Stimulated activated CD4-positive, alpha-beta T cell treated with anti-CD3 and anti-CD28 coated beads, TNF-alpha, amount 100 ng/mL, for 48 hours (primary cell): ENCODE measurements at places on chromosomes 12 and 14.

- DNase-seq, result no peak
Measured at GRCh38 chr14:87687420-87687819, 305.6 kb downstream of the GALC start.

- DNase-seq, result no peak
Measured at GRCh38 chr12:26791301-26791791, 41.6 kb downstream of the ITPR2 start.

DNA sequence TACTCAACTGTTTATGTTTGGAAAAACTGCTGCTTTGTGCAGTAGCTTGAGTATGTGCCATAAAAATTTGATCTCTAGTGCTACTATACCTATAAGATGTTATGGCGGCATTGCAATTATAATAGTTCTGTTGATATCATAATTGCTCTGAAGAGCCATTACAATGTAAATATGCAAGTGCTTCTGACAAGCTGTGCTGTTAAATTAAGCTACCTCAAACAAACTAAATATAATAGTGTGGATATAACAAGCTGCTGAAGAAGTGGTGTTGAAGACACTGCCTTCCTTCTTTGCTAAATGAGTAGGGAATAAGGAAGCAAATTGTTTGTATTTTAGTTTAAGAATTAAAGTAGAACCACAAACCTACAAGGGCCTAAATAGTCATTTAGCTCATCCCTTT, 301.0 kb upstream of the MIS18BP1 start:
- DNase-seq, result no peak

- no peak for DNase-seq
Measured at GRCh38 chr12:105190530-105190929, 45.4 kb downstream of the APPL2 start.

- DNase-seq, result no peak
Measured at GRCh38 chr14:32109676-32110547, 32.8 kb downstream of the ARHGAP5 start.

- no peak for DNase-seq
Measured at GRCh38 chr12:29566441-29566840, 69.0 kb upstream of the OVCH1 start.

GRCh38 chr12:57069523-57069922, 9.1 kb downstream of the NEMP1 start:
- DNase-seq, result no peak

- DNase-seq, result no peak
Measured at GRCh38 chr12:126773491-126773890, 1493.5 kb upstream of the TMEM132C start.

- DNase-seq, result peak; percentile 42
Measured at GRCh38 chr14:72024043-72024407, 91.8 kb downstream of the RGS6 start.

GRCh38 chr12:29528161-29528560, 30.7 kb upstream of the OVCH1 start:
- DNase-seq, result no peak

DNA sequence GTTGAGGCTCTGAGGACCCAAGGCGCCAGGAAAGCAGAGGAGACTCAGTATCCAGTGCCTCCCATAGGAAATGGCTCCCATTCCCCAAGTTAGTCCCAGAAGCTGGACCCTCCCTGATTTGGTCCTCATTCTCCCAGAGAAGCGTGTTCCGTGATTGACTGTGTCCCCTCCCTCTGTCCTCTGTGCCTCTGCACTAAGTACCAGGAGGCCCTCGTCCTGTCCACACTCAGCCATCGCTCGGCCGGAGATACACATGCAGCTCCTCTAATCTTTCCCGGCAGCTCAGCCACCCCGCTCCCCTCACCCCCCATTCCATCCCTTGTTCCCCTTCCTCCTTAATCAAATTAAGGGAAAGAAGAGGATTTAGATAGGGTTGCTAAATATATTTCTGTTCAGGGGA, 28.3 kb upstream of the ATP2A2 start:
- DNase-seq, result no peak

DNA sequence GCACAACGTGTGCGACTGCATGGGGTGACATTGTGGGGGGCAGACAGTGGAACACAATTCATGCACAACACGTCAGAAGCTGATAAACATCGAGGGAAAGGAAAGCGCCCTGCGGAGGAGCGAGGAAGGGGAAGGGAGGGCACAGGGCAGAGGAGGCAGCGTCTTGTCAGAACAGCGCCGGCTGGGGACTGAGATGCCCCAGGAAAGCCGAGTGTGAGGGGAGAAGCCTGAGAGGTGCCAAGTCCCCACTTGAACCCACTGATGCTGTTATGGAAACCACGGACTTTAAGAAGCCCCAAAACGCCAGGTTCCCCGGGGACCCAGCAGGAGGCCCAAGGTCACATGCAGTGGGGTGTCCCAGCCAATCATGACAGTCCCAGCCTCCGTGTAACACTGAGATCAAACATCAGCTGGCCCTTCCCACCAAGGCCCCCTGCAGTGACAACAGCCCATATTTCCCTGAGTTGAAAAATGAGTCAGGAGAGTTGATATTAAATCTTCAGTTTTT, 70.0 kb downstream of the GALNT9 start:
- no peak for DNase-seq

DNA sequence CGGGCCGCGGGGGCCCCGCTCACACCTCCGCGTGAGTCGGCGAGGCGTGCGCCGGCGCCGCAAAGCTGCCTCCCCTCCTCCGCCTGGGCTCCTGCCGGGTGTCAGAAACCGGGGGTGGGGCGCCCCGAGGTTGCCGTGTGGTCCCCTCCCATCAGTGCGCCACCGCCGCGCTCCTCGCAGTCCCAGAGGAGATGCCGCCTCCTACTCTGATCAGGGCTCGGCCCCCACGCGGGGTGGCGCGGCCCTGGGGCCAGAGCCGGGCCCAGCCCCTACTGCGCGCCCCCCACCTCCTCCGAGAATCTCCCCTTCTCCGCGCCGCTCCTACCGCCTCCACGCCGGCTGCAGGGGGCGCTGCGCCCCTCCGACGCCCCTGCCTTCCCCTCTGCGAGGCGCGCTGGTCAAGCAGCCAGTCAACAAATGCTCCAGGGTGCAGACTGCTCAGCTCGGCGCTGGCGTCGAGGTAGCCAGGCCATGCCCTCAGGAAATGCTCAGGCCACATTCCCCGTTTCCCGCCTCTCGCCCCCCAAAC, 467 bp upstream of the JAG2 start:
- no peak for DNase-seq

GRCh38 chr14:49766839-49767238, 1.1 kb upstream of the KLHDC2 start:
- DNase-seq, result no peak

- DNase-seq, result no peak
Measured at GRCh38 chr14:84181072-84181471, 1348.9 kb upstream of the FLRT2 start.

DNA sequence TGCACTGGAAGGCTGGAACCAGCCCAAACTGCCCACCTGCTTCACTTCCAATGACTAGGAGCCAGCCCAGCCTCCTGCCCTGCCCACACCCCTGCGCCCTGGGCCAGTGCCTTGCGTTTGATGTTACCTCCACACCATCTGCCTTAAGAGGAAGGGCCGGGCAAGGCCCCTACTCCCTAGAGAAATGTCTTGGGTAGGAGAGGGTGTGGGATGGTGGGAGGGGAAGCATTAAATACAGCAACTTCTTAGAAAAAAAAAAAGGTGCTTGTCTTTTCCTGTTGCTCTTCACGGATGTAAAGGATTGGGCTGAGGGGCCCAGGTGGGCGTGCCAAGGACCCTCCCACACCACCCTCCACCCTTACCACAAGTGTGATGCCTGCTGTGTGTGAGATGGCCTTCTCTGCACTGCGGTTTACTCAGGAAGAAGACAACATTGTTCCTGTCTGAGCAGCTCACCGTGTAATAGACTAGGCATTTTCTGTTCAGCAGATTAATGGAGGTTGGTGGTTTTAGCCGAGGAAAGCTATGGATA, 99.9 kb downstream of the NINJ2 start:
- no peak for DNase-seq

- peak; percentile 37 for DNase-seq
Measured at GRCh38 chr14:75088566-75089373, 19.3 kb downstream of the ZC2HC1C start.

- DNase-seq, result no peak
Measured at GRCh38 chr14:75720842-75721498, 59.9 kb downstream of the TTLL5 start.

GRCh38 chr12:50960130-50960529, 7.8 kb downstream of the HIGD1C start:
- DNase-seq, result no peak

DNA sequence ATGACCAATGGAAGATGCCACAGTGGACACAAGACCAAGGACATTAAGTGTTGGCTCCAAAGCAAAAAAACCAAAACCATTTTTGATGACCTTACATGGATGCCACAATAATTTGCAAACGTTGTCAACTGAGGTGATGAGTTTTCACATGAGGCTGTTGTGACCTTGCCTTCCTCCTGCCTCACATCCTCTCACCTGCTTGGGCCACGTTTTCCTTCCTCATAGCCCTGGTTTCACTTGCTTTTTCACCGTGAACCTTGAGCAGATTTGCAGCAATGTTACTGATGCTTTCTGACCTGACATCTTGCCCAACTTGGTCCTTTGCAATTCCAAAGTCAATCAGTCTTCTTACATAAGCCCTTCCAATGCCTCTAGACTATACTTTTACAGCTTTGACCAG, 3.7 kb downstream of the KRT6B start:
- DNase-seq, result no peak

DNA sequence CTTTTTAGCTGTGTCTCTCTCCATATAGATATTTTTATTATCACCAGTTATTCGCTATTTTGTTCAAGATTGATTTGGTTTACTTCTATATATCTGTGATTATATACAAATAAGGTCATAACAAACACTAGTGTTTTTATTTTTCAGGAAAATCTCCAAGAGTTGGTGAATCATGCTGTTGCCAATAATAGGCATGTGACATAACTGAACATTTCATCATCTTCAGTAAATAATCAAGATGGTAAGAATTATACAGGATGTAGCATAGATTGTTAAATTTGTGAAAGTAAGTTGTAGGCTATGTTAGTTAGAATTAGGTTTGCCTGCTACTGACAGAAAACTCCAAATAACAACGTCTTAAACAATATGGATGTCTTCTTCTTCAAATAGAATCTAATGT, 240.9 kb upstream of the PDE3A start:
- no peak for DNase-seq

- DNase-seq, result no peak
Measured at GRCh38 chr14:68181519-68182326, 362.1 kb downstream of the RAD51B start.

- no peak for DNase-seq
Measured at GRCh38 chr14:91342206-91342760, 75.3 kb downstream of the CCDC88C start.

DNA sequence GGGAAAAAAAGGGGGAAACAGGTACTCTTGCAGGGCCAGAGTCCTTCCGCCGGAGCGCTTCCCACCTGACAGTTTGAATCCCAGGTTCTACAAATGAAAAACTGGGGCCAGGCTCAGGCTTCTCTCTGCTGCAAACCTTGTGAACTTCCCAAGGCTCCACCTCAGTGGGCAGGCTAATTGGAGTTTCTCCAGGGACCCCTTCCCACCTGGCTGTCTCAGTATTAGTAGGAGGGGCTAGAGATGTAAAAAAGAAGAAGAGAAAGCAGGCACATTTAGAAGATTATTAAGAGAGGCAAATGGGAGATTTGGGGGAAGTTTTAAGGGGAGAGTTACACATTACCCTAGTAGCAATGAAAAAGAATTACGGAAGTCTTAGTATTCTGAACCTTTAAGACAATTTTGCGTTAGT, 20.0 kb upstream of the CLEC2D start:
- no peak for DNase-seq
